ENCODE measurements at places on chromosomes 5 and 9. TPM values are rescaled to one million over a fixed set of nuclear protein-coding genes. Genes with fewer than 3 reads are reported as not detected.

DNA sequence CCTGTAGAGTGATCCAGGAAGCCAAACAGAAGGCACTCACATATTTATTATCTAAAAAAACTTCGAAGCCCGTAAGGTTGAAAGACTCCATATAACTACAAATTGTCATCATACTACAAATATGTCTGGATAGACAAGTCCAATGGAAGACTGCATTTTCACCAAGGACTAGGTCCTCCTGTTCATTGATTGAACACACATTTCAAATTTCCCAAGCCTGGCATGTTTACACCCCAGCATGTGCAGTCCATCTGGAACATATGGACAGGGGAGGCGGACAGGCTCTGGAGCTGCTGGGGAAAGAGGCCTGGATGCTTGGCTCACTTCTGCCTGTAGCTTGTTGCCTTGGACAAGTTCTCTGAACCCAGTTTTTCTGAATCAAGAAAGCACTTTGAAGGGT, 378.7 kb downstream of the ENC1 start:
- H3K4me1 ChIP-seq, result peaks cover 40% of the 10 kb centered on the region
- DNase-seq, result no peak
- no peak overlapping the region for H3K4me3 ChIP-seq
- H3K27ac ChIP-seq, result no peak overlapping the region
- no peaks in the 10 kb centered on the region for H3K27me3 ChIP-seq

DNA sequence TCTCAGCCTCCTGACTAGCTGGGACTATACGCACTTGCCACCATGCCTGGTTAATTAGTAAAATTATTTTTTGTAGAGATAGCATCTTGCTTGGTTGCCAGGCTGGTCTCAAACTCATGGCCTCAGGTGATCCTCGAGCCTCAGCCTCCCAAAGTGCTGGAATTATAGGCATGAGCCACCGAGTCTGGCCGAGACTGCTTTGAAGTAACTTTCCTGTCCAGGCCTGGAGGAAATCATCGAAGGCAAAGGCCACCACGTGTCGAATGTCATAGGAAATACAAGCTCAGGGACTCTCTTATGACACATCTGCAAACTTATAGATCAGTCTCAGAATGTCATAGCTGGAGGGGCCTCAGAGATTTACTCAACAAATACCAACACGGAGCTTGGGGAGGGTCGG, 25.1 kb downstream of the RAPGEF1 start:
- no peaks in the 10 kb centered on the region for H3K36me3 ChIP-seq
- H3K4me1 ChIP-seq, result peaks cover 22% of the 10 kb centered on the region
- H3K27me3 ChIP-seq, result no peaks in the 10 kb centered on the region
- H3K4me3 ChIP-seq, result no peak overlapping the region
- no peak for DNase-seq

GRCh38 chr9:24071716-24072115, 245.7 kb upstream of the ELAVL2 start:
- H3K36me3 ChIP-seq, result no peaks in the 10 kb centered on the region
- H3K4me3 ChIP-seq, result no peak overlapping the region
- no peak overlapping the region for H3K27ac ChIP-seq

TYRP1 gene
- 0.14 TPM for total RNA-seq

LCN1 gene
- not detected for total RNA-seq
